ENCODE measurements at places on chromosomes 16 and 17.

DNA sequence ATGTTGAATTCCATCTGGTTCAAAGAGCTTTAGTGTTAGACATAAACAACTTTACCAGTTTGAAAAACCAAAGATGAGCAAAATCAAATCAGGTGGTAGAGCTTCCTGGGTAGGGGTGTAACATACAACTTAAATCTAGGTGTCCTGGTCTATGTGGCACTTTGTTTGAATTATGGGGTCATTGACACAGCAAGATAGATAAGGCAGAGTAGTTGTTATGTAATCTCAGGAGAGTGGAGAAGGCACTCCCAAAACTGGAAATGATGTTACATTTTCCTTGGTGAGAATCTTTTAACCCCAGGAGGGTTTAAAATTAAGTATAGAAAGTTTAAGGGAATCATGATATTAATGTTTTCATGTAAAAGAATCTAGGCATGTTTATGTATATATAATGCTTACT lies 31.9 kb downstream of the CCDC42 start:
- DNase-seq, result no peak

DNA sequence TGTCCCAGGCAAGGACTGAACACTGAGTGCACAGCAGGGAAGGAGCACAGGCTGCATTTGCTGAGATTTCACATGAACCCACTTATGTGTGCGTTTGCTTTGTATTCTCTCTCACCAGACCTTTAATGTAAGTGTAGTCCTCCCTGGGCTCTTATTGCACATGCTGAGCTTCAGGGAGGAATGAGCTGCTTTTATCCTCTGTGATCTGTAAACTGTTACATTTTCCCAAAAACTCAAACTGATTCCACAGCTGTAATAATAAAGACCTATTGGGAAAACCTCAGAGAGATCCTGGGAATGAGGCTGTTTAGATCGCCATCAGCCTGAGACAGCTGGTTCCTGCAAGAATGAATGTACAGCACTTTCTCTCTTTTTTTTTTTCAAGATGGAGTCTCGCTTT lies 53.6 kb upstream of the ADORA2B start:
- DNase-seq, result no peak

DNA sequence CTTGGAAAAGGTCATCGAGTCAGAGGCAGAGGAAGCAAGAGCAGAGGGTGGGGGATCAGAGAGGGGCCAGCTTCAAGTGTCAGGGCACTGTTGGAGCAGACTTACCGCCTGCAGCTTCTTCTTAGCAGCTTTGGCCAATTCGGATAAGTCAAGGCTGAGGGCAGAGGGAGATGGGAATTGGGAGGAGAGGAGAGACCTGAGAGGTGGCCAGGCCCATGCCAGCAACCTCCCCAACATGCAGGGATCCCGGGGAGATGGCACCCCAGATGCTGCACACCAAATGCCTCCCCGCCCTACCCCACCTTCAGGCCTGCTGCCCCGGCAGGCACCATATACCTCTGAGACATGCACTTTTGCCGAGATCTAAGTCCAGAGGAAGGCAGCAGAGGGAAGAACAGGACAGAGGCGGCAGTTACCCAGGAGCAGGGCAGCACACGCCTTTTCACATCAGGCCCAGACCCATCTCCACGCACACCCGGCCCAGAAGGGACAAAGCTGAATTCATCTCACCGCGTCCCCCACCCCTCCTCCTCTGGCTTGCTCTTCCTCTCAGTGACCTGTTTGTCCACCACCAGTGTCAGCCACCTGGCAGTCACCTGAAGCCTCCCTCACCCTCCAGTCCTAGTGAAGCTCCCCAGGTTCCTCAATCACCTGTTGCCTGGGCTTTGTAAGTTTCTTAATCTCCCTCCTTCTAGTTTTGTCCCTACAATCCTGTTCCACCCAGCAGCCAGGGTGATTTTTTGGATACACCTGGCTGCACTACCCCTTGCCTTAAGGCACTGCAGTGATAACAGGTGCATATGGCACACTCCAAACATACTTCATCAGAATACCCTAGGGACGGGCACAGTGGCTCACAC lies 10.4 kb downstream of the TP53I13 start:
- DNase-seq, result no peak

DNA sequence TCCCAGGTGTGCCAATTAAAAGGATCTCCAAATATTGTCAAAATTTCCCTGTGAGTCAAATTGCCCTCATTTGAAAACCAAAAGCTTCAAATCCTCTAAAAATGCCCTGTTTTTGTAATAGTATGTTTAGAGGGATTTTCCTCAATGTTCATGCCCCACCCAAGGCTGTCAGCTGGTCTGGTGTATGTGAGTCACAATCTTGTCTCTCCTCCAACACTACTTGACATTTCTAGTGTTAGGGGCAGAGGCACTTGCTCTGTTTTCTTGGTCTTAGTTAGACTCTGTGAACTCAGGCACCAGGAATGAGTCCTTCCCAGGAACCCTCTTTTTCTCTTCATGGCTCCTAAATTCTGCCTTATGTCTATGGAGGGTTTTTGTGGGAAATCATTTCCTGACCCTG lies 634.8 kb downstream of the KCNJ2 start:
- DNase-seq, result no peak

DNA sequence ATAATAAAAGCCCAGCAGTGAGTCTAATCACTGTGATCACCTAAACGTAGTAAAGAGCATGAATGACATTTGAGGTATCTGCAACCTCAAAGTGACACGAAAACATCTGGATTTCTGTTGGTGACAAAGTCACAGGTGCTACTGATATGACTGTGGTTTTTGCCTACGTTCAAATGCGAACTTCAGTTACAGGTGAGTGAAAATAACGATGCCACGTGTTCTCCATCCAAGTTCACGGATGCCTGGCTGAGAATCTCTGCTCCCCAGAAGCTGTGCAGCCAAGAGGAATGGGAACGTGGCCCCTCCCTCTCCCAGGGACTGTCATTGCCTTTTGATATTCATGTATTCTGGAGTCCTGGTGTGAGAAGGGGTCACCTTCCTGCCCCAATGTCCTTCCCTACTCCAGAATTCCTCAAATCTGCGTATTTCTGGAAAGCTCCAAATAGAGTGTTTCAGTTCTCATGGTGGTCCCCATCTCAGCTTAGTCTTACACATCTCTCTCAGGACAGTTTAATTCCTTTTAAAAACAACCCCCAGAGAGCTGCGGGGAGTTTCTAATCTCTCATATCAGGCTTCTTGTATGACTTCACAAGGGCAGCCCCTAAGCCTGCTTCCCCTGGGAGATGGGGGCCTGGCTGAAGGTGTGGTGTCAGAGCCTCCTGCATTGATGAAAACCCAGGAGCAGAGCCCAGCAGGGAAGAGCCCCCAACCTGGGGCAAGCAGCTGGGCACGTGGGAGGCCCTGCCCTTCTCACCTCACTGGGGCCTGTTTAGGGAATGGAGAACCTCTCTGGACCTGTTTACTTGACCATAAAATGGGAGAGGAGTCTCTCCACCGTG lies 25.8 kb downstream of the PIK3R5 start:
- DNase-seq, result no peak

DNA sequence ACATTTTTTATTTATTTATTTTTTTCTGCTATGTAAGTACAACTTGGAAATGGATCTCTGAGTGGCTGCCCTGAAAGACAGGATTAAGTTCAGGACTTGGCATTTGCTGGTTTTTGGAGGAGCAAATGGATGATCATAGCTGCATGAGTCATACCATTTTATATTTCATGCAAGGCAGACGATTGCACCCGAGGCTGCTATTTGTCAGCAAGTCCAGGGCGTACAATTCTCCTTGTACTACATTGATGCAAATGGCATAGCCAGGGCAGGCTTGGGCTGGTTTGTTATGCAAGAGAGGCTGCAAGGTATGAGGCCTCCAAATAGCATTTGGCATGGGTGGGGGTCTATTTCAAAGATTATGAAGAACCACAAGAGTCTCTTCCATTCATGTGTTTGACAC lies 81.2 kb upstream of the CACNG3 start:
- DNase-seq, result no peak

DNA sequence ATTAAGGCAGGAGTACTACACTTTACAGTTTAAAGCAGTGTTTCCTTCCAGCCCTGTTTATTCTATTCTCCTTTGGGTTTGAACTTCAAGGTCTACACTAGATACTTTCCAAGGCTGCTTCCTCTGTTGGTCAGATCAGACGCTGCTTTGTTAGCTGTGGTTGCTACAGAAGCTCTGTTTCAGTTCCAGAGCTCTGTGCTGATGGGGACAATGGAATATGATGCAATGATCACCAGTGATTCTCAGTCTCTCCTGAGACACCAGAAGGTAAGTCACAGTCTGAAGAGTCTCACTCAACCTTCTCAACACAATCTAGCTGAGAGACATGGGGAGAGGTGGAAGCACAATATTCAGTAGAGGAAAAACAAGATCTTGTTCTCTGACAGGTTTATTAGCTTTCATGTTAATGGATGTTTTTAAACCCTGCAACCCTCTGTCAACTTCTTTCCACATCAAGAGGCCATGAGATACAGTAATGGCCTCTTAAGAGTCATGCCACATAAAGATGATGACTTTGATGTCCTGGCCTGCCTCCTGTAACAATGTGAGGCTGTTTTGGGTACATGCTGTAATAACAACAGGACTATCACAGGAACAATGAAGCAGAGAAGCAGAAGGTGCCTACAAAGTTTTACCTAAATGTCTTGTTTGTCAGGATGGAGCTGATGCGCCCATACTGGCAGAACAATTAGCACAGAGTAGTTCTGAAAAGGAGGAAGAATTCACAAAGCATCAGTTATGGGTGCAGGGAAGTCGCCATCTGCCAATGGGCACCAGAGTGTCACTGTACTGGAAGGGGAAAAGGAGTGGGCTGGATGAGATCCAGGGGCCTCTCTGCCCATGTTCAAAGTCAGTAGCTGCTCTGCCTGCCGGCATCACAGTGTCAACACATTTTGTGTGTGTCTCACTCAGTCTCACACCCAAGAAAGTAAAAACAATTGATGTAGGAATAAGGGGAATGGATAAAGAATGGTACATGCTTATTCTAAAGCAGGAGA lies 33.4 kb downstream of the PSME3IP1 start:
- DNase-seq, result no peak
